ENCODE measurements at places on chromosomes 16 and 17.

GRCh38 chr16:55905651-55906050 is 30.5 kb upstream of the CES5A start:
- no peak for DNase-seq

- no peak for DNase-seq
Observed at GRCh38 chr16:29307598-29308507, 98.7 kb downstream of the NPIPB11 start.

GRCh38 chr17:53273126-53273525 is 549.6 kb upstream of the KIF2B start:
- DNase-seq, result no peak

GRCh38 chr17:17386094-17386800 is 83.1 kb downstream of the NT5M start:
- no peak for DNase-seq

DNA sequence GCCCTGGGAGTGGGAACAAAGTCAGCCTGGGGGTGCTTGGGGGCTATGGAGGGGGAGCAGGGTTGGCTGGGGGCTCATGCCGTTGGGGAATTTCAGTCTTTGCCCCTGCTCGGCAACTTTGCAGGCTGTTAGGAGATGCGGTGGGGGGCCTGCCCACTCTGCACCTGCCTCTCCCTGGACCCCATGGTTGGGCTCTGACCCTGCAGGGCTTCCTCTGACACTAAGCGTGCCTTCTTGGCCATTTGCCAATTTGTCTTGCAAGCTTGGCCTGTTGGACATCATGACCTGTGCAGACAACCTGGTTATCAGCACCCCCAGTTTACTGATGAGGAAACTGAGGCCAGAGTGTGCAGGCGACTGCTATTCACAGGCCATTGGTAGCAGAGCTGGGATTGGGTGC is 14.6 kb downstream of the ADCY7 start:
- DNase-seq, result no peak

- DNase-seq, result no peak
Observed at GRCh38 chr17:17855976-17856375, 19.2 kb upstream of the SREBF1 start.

- DNase-seq, result no peak
Observed at GRCh38 chr17:62194401-62194800, 129.3 kb upstream of the MED13 start.

- DNase-seq, result no peak
Observed at GRCh38 chr17:64269687-64270649, 6.9 kb upstream of the TEX2 start.

- no peak for DNase-seq
Observed at GRCh38 chr17:81527591-81528383, at the start of gene FSCN2. FSCN2 (plus strand) TSS chr17:81528377; CDS start chr17:81528532, 155 bp downstream.

- DNase-seq, result no peak
Observed at GRCh38 chr16:76780556-76780955, 410.4 kb upstream of the MON1B start.

- DNase-seq, result no peak
Observed at GRCh38 chr17:17826942-17827785, 9.6 kb downstream of the SREBF1 start.

- DNase-seq, result no peak
Observed at GRCh38 chr16:49283376-49284049, 1.9 kb upstream of the CBLN1 start.

- DNase-seq, result no peak
Observed at GRCh38 chr17:6348891-6349290, 86.0 kb downstream of the AIPL1 start.
